Activated CD4-positive, alpha-beta T cell treated with anti-CD3 and anti-CD28 coated beads for 36 hours (primary cell): ENCODE measurements at places on chromosomes 11 and 22. TPM values are rescaled to one million over a fixed set of nuclear protein-coding genes. Genes with fewer than 3 reads are reported as not detected.

GRCh38 chr11:12064136-12064953 is 46.0 kb upstream of the MICAL2 start:
- no peak overlapping the region for H3K4me3 ChIP-seq
- H3K27ac ChIP-seq, result no peak overlapping the region
- H3K36me3 ChIP-seq, result peaks cover 1% of the 10 kb centered on the region
- peaks cover 2% of the 10 kb centered on the region for H3K27me3 ChIP-seq
- no peak for DNase-seq

GRCh38 chr11:110376711-110377324 is 52.9 kb upstream of the FDX1 start:
- peak; percentile 37 for DNase-seq
- no peaks in the 10 kb centered on the region for H3K36me3 ChIP-seq
- no peak overlapping the region for H3K27ac ChIP-seq
- peaks cover 3% of the 10 kb centered on the region for H3K27me3 ChIP-seq

DNA sequence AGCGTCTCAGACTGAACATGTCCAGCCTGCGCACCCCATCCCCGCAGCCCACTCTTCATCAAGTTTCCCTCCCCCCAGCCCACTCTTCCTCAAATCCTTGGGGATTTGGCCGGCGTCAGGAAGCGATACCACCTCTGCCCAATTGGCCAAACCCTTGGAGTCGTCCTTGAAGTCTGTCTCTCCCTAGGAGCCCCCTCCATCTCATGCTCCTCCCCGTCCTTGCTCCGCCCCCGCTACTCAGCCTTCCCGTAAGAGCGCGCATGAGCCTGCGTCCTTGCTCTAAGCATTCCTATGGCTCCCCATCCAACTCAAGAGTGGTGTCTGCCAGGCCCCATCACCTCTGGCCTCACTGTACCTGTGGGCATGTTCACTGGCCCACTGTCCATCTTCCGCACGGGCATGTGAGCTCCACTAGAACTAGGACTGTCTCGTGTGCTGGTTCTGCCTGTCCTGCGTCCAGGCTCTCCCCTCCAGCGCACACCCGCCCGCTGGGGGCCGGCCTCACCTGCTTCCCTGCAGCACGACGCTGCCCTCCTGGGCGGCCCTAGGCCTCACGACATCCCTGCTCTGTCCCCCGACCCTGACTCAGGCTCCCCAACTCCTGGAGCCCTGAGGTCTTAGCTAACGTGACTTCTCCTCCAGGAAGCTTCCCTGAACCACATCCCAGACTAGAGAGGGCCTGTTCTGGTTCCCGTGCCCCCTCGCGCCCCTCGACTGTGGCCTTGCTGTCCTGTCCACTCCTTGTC is 30.5 kb upstream of the TTLL12 start:
- no peaks in the 10 kb centered on the region for H3K36me3 ChIP-seq
- H3K4me1 ChIP-seq, result no peaks in the 10 kb centered on the region
- DNase-seq, result no peak
- H3K27ac ChIP-seq, result no peak overlapping the region

DNA sequence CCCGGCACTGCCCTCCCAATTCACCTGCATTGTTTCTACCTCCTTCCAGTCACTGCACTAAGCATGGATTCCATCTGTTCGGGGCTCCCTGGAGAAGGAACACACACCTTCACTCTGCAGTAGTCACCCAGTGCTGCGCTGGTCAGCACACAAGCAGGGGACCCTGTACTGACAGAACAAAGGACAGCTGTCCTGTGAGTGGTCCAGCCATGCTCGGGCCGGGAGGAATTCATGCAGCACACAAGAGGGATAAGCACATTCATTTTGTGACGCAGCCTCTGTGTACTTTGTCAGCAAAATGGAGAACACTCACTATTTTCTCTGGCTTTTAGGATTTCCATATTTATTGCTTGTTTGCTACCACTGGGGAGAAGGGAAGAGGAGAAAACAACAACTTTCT is 167.3 kb downstream of the NTM start:
- no peak overlapping the region for H3K27ac ChIP-seq
- no peak for DNase-seq
- no peak overlapping the region for H3K4me3 ChIP-seq
- H3K4me1 ChIP-seq, result no peaks in the 10 kb centered on the region
- no peaks in the 10 kb centered on the region for H3K36me3 ChIP-seq

The GAS2 gene
- total RNA-seq, result 1.4 TPM

- peaks cover 7% of the 10 kb centered on the region for H3K27me3 ChIP-seq
- no peak for DNase-seq
- peaks cover 54% of the 10 kb centered on the region for H3K4me1 ChIP-seq
Observed at GRCh38 chr11:36421546-36422155, 88.4 kb downstream of the TRAF6 start.

The KRTAP5-7 gene
- total RNA-seq, result not detected

The NLRP6 gene
- 0.32 TPM for total RNA-seq

GRCh38 chr11:65591939-65592857 is 3.4 kb downstream of the KCNK7 start:
- no peak overlapping the region for H3K4me3 ChIP-seq
- H3K27me3 ChIP-seq, result no peaks in the 10 kb centered on the region
- peaks cover 33% of the 10 kb centered on the region for H3K4me1 ChIP-seq

The OR52N4 gene
- total RNA-seq, result 0.70 TPM

The CHID1 gene
- total RNA-seq, result 60.4 TPM

The PRR33 gene
- 0.09 TPM for total RNA-seq

The EXPH5 gene
- 2.4 TPM for total RNA-seq

DNA sequence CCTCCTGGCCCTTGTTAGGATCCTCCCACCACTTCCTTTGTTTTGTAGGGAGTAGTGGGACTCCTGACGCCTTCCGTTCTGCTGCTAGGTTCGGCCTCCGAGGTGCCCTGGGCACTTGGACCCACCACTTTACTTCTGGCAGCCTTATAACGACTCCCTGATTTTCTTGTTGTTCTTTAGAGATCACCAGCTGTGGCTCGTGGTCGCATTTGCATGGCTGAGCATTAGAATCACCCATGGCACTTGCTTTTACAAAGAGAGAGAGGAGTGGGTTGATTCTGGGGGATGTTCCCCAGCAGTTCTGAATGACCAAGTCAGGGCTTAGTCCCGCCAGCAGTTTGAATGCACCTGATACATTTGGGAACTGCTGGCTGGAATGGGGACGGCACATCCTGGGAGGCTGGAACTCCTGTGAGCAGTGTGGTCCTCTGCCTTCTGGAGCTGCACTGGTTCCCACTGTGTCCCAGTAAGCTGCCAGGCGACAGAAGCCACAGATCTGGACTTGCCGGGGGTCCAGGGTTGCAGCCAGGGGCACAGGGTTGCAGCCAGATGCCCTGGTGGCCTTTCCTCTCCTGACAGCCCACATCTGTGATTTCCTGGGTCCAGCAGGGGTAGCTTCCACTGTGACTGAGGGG is 4.1 kb downstream of the TUB start:
- H3K4me1 ChIP-seq, result peaks cover 5% of the 10 kb centered on the region
- DNase-seq, result no peak
- peaks cover 36% of the 10 kb centered on the region for H3K27me3 ChIP-seq
- no peak overlapping the region for H3K4me3 ChIP-seq
- H3K36me3 ChIP-seq, result no peaks in the 10 kb centered on the region
